ENCODE measurements at places on chromosomes 16 and 17.

- DNase-seq, result peak; percentile 51
Observed at GRCh38 chr17:63434951-63435571, 11.0 kb downstream of the CYB561 start.

- DNase-seq, result peak; percentile 55
Observed at GRCh38 chr17:78313735-78314648, 45.9 kb downstream of the SOCS3 start.

DNA sequence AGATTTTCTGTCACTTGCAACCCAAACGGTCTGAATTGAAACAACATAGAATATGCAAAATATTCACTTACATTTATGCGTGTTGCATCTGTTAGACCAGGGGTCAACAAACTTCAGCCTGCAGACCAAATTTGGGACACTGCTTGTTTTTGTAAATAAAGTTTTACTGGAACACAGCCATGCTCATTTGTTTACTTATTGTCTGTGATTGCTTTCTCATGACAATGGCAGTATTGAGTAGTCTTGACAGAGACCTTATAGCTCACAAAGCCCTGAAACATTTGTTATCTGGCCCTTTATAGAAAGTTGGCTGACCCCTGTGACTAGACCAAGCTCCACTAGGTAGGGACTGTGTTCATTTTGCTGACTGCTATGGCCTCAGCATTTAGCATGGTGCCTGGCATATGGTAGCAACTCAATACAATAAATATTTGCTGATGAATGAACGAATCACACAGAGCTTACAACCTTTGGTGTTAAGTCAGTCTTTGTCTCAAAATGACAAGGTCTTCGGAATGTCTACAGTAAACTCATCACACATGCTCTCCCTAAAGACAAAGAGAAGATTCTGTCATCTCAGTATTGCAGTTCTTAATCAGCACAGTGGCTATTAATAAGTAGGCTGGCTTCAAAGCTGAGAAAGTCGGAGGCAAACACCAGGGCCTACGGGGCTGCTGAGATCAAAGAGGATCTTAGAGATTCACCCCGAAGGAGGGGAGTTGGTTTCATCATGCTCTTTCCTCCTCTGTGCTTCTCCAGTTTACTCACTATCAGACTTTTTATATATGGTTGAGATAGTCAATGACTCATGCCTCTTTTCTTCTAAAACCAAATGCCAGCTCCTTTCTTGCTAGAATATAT is 95.2 kb upstream of the AXIN2 start:
- DNase-seq, result no peak

DNA sequence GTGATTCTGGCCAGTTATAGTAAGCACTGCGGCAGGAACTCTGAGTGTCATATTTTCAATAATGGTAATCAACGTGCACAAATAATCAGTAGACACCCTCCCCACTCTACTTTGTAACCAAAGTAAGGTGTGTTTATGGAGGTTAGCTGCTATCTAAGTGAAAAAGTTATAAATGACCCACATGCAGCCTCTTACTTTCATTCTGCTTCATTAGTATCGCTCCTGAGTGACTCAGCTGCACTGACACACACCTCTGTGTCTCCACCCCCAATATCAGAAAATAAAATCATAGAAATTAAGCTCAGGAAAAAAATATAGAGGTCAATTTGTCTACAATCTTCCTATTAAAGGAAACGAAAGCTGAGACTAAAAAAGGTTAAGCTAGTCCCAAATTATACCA is 64.1 kb upstream of the TRAP1 start:
- DNase-seq, result no peak

DNA sequence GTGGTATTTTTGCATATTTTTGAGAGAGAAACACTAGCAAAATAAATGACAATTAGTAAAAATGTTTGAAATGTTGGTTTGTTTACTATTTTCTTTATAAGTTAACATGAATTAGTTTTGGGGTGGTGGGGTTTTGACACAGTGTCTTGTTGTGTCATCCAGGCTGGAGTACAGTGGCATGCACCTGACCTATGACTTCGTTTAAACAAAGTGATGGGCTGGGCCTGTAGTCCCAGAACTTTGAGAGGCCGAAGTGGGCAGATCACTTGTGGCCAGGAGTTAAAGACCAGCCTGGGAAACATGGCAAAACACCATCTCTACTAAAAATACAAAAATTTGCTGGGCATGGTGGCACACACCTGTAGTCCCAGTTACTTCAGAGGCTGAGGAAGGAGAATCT is 17.9 kb upstream of the HEATR3 start:
- no peak for DNase-seq

GRCh38 chr16:9670033-9670432 is 512.2 kb downstream of the GRIN2A start:
- DNase-seq, result no peak

- no peak for DNase-seq
Observed at GRCh38 chr17:50220811-50221210, 19.4 kb upstream of the COL1A1 start.

- no peak for DNase-seq
Observed at GRCh38 chr16:28319476-28320022, 27.2 kb downstream of the SBK1 start.

GRCh38 chr17:29867643-29868181 is 62.3 kb downstream of the SSH2 start:
- DNase-seq, result no peak

DNA sequence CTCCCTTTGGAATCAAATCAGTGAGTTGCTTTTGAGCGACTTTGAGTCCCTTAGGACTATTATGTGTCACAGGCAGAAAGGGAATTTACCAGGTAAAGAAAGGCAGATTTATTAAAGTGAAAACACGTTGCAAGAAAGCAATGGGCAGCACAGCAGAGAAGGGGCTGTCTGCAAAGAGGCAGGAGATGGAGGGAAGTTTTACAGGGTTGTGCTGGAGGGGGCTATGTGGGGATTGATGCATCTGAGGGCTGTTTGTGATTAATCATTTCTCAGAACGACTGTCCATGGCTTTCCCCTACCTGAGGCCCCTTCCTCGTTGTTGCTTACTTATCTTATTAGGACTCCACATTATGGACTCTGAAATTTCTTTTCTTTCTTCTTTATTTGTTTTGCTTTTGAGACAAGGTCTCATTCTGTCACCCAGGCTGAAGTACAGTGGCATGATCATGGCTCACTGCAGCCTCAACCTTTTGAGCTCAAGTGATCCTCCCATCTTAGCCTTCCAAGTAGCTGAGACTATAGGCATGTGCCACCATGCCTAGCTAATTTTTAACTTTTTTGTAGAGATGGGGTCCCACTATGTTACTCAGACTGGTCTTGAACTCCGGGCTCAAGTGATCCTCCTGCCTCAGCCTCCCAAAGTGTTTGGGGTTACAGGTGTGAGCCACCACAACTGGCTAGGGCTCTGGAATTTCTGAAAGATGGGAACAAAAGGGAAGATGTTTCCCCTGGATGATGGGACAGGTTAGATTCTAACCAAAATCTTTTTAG is 5.5 kb downstream of the WWP2 start:
- DNase-seq, result no peak

DNA sequence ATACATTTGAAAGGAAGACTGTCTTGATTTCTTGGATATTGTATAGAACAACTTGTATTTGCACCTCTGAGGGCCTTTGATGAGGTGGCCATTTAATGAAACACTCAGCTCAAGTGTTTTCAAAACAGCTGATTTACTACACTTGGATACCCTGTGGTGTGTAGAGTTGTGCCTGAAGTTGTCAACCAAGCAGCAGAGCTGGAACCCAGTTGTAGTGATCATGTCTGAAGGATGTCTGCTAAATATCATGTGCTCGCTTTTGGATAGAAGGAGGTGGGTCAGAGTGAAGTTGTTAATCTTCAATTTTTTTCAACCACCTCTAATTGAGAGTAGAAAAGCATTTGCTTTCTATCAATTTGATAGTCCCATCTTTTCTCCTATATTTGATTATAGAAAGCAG is 175.9 kb upstream of the TBX2 start:
- DNase-seq, result no peak

GRCh38 chr17:15462976-15463772 is 4.2 kb downstream of the CDRT4 start:
- no peak for DNase-seq

DNA sequence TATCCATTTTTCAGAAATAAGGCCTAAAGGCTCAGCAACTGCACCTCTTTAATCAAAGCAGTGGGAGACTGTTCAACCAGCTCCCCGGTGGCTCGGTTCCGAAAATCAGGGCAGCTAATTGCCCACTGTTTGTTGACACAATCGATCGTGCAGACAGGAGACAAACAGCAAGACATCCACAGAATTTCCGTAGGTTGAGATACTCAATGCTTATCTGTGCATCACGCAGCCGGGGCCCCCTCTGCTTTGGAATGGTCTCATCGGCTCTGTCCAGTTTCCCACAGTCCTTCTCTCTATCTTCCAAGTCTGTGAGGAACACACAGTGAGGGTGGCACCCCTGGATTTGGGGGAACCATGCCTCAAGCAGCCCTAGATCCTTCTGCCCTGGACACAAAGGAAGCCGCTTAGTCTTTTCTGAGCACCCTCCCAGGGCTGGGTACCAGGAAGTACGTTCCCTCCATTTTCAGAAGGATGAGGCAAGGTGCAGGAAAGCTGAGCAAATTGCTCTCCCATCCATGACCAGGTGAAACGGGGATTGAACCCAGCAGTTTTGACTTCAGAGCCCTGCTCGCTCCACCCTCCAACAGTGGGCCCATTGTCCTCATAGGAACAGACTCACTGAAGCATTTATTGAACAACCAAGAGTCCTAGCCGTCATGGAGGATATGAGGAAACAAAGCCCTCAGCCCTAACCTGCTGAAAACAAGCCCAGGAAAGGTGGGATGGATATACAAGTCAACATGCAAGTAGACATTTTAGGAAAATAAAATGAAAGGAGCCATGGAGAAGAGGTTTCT is 70.7 kb downstream of the C16orf95 start:
- DNase-seq, result no peak

- DNase-seq, result no peak
Observed at GRCh38 chr16:10929853-10930754, 12.2 kb downstream of the DEXI start.

DNA sequence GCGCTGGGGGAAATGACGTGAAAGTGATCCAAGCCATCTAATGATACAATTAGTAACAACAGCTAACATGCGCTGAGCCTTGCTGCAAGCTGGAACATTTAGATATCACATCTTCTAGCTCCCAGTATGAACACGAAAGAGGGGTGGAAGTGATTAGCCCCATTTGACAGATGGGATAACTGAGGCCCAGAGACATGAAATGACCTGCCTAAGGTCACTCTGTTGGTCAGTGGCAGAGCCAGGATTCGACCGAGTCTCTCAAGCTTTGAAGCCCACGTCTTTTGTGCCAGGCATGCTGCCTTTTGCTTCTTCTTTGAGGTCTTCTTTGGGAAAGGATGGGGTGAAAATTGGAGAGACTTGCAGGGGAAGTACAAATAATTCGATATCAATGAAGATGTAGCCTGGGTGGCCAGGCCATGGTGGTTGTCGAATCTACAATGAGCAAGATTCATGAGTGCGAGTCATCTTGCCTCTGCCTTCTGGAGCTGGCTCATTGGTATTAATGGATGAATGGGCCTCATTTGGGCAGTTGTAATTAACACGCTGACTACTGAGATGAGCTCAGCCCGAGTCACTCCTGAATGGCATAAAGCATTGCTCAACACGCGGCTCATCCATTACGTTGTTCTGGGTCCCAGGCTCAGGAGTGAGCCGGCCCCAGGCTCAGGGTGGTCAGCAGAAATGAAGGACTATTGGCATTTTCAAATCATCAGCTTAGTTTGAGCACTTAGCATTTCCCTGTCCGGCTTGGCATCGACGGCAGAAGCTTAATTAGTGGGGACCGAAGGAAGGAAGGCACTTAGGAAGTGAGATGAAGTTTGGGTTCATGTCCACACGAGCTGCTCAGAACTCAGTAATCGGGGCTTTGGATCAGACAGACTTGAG is 28.0 kb upstream of the GPRC5B start:
- no peak for DNase-seq

All from activated CD4-positive, alpha-beta T cell treated with anti-CD3 and anti-CD28 coated beads, Interleukin-2, amount 50 U/mL, for 1 hour (primary cell).